ENCODE measurements at places on chromosomes 7 and 10.

- no peak overlapping the region for H3K27ac ChIP-seq
- no peaks in the 10 kb centered on the region for H3K4me1 ChIP-seq
- H3K36me3 ChIP-seq: no peaks in the 10 kb centered on the region
- H3K27me3 ChIP-seq: no peaks in the 10 kb centered on the region
- no peak for DNase-seq
- H3K4me3 ChIP-seq: no peak overlapping the region
Observed at GRCh38 chr7:149722356-149722957, 50.9 kb downstream of the ZNF467 start.

- DNase-seq: no peak
- no peaks in the 10 kb centered on the region for H3K36me3 ChIP-seq
- H3K4me1 ChIP-seq: no peaks in the 10 kb centered on the region
- no peaks in the 10 kb centered on the region for H3K27me3 ChIP-seq
Observed at GRCh38 chr10:118002581-118002980, 44.2 kb downstream of the RAB11FIP2 start.

DNA sequence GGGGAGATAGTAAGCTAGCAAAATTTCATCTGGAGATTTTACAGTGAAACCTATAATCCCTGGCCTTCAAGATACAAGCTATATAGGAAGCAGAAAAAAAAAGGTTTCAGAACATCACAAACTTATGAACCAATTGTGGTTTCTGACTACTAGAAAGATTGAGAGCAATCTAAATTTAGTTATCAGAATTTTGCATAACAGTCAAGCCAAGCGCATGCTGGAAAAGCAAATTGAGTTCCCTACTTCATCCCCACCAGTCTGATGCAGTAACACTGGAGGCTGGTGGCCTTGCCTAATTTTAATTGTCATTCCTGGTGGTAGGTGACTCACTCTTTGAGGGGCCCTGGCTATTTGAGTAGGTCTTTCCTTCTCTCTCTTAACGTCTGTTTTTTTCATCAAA is 46.3 kb upstream of the ELMO1 start:
- no peak overlapping the region for H3K27ac ChIP-seq
- DNase-seq: no peak
- H3K4me3 ChIP-seq: no peak overlapping the region
- no peaks in the 10 kb centered on the region for H3K36me3 ChIP-seq
- H3K4me1 ChIP-seq: no peaks in the 10 kb centered on the region
- H3K27me3 ChIP-seq: 0 out of 2 replicates have a peak, but pooled peaks cover 9% of the 10 kb centered on the region

DNA sequence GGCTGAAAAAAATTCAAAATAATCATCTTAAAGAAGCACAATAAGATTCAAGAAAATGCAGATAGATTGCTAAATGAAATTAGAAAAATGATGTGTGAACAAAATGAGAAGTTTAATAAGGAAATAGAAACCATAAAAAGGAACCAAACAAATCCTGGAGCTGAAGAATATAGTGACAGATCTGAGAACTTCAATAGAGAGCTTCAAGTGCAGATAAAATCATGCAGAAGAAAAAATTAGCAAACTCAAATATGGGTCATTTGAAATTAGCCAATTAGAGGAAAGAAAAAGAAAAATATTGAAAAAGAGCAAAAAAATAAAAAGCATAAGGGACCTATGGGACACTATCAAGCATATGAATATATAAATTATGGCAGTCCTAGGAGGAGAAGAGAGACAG is 720.1 kb downstream of the PARD3 start:
- H3K36me3 ChIP-seq: no peaks in the 10 kb centered on the region
- H3K4me3 ChIP-seq: no peak overlapping the region
- H3K27me3 ChIP-seq: no peaks in the 10 kb centered on the region
- no peaks in the 10 kb centered on the region for H3K4me1 ChIP-seq
- DNase-seq: no peak
- no peak overlapping the region for H3K27ac ChIP-seq

- H3K36me3 ChIP-seq: no peaks in the 10 kb centered on the region
- no peaks in the 10 kb centered on the region for H3K4me1 ChIP-seq
- DNase-seq: no peak
- H3K27ac ChIP-seq: no peak overlapping the region
- H3K4me3 ChIP-seq: no peak overlapping the region
Observed at GRCh38 chr7:153320681-153321080, 561.1 kb downstream of the ACTR3B start.

All from PC-9 (cell line).